ENCODE measurements at places on chromosomes 3 and 15.

DNA sequence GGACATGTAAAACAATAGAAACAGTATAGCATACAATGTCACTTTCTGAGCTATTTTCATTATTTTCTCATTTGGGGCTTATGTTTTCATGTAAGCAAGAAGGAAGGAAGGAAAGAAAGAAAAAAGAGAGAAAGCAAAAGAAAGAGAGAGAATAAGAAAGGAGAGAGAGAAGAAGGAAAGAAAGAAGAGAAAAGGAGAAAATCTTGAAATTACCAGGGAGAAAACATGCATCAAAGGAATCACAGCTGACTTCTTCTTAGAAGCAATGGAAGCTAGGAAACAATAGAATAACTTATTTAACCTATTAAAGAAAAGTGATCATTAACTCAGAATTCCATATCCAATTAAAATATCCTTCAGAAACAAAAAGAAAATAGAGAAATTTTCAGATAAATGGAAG lies 471.5 kb downstream of the OCA2 start:
- DNase-seq: no peak

DNA sequence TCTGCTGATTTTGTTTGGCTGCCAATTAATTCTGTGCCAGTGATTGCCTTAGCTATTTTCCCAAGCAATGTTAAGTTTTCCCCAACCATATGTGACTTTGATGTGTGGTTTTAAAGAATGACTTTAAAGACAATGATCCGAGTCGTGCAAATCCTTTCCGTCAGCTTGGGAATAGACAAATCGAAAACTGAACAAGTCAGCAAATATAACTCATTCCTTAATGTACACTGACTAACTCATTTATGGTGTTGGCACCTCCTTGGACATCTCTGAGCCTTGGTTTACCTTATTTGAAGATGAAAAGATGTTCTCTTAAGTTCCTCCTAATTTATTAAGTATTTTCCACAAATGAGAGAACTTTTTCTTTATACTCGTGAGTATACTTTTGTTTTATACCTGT lies 249.4 kb upstream of the SLCO3A1 start:
- no peak for DNase-seq

GRCh38 chr15:62957130-62957529 lies 85.4 kb upstream of the TPM1 start:
- no peak for DNase-seq

DNA sequence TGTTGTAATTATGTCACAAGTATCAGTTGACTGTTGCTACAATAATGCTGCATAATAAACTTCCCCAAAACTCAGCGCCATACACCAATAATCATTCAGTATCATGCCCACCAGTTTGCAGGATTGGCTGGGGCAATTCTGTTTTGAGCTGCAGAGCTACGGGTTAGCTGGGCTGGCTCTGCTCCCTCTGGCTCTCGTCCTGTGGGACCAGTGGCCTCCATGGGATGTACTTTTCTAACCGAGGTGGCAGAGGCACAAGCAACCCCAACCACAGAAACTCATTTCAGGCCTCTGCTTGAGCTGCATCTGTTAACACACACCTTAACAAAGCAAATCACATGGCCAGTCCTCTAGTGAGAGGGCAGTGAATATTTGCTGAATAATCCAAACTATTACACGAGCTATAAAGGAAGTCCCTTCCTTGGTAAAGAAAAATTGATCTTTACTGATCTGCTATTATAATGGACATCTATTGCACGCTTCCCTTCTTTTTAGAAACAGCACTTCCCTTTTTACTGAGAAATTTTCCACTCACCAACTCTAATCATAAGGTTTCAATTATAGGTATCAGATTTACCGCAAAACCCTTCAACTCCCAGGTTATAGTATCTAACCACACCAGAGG lies 10.9 kb upstream of the BCL2A1 start:
- no peak for DNase-seq

- DNase-seq: no peak
Measured at GRCh38 chr3:188701485-188701969, 470.2 kb upstream of the TPRG1 start.

GRCh38 chr15:27514526-27514925 lies 543.5 kb downstream of the GABRG3 start:
- no peak for DNase-seq

- DNase-seq: no peak
Measured at GRCh38 chr3:150675587-150675986, 28.1 kb downstream of the ERICH6 start.

All from hematopoietic multipotent progenitor cell treated with erythropoietin and hydrocortisone succinate and interleukin-3 and kit ligand, for 17 days (in vitro differentiated cells).